Midbrain (tissue), 1 donor: ENCODE measurements at places on chromosomes 6 and 20.

- DNase-seq = peak; percentile 34
Observed at GRCh38 chr6:116405138-116405537, 34.4 kb downstream of the DSE start.

GRCh38 chr6:10399451-10399850, 15.4 kb downstream of the TFAP2A start:
- no peak for DNase-seq

DNA sequence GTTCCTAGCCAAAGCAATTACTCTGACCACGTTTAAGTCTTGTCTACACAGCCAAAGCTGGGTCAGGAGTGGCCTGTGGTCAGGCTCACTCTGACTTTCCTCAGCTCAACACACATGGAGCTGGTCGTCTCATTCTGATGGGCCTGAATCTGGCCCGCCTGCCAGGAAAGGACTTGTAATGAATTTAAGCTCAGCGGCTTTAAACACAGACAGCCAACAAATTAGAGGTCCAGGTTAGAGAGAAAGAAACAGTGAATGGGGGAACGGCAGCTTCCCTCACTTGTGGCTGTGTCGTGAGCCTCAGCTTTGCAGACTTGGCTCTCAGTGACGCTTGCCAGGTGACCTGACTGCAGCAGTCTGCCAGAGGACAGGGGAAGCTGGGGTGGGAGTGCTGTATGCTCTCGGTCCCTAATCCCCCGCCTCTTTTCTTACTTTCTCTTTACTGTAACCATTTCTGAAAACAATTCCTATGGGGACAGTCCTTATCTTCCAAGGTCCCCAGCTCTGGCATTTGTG, 121.9 kb upstream of the AGPAT4 start:
- DNase-seq = no peak

DNA sequence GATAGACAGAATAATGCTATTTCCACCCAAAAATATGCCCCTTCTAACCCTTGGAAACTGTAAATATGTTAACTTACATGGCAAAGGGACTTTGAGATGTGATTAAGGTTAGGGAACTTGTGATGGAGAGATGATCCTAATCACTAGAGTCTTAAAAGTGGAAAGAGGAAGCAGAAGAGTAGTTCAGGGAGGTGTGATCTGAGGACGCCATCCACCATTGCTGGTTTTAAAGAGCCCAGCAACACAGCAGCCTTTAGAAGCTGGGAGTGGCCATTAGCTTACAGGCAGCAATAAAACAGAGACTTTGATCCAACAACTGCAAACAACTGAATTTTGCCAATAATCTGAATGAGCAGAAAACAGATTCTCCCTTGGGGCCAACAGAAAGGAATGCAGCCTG, 30.6 kb downstream of the ZNF311 start:
- DNase-seq = no peak

- no peak for DNase-seq
Observed at GRCh38 chr6:3290149-3290930, 31.6 kb downstream of the PSMG4 start.

- no peak for DNase-seq
Observed at GRCh38 chr6:151263967-151264366, 24.2 kb downstream of the AKAP12 start.

GRCh38 chr6:12363651-12364381, 73.7 kb downstream of the EDN1 start:
- peak; percentile 10 for DNase-seq

DNA sequence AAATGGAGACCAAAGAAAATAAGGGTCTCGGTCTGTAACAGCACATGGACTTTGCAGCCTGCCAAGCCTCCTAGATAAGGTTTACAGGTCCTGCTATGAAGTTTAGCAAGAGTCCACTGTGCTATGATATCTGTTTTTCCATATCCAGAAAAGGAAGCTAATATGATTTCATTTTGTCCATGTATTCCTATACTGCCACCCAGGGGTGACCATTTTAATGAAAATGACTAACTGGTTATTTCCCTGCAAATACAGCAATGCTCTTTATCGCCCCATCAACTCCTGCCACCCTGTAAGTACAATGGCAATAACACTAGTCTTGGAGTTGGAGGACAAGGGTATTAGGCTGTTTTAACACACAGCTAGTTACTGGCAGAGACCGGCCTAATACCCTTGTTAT, 115.2 kb upstream of the GLP1R start:
- no peak for DNase-seq

DNA sequence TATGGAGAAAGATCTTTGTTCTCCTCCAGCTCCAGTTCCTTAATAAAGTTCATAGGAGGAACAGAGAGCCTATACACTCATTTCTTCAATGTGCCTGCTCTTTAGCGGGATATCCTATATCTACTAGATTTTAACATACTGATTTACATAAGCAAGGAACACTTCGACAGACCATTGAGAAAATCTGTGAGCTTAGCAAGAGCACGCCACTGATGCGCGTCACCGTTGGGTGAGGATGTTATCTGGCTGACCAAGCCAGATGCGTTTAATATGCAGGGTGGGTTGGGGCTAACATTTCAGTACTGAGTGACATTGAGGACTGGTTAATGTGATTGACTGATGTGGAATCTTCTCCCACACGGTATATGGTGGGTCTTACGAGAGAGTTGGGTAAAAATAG, 233.4 kb downstream of the SOX4 start:
- DNase-seq = no peak

DNA sequence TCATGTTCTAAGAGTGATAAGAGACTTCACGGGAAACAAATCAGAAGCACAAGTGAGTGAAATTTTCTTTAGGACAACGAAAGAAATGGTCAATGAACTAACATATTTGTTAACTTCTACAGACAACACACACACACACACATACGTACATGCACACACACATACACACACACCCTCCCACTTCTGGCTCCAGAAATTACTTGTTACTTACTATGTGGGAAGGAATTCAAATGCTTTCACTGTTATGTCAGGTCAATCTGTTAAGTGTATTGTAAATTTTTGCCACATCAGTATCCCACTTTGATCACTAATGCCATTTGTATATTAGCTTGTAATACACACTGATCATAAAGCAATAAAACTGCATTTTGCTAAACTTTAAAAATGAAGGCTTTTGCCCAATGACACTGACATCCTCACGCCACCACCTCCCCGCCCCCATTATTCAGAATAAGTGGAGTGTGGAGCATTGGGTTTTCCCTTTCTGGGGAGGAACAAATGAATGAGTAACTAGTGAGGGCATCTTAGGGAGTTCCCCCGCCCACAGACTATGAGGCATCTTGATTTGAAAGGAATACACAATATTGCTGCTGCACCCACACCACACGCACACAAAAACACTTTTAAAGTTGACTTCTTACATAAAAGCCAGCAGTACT, 76.2 kb downstream of the ATXN1 start:
- DNase-seq = no peak

DNA sequence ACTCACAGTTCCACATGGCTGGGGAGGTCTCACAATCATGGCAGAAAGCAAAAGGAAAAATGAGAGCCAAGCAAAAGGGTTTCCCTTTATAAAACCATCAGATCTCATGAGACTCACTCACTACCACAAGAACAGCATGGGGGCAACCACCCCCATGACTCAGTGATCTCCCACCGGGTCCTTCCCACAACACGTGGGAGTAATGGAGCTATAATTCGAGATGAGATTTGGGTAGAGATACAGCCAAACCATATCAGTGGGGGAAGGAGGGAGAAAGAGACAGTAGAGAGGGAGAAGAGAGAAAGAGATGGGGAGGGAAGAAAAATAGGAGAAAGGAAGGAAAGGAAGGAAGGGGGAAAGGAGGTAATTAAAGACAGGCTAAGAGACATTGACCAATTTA, 30.1 kb downstream of the GMDS start:
- no peak for DNase-seq

DNA sequence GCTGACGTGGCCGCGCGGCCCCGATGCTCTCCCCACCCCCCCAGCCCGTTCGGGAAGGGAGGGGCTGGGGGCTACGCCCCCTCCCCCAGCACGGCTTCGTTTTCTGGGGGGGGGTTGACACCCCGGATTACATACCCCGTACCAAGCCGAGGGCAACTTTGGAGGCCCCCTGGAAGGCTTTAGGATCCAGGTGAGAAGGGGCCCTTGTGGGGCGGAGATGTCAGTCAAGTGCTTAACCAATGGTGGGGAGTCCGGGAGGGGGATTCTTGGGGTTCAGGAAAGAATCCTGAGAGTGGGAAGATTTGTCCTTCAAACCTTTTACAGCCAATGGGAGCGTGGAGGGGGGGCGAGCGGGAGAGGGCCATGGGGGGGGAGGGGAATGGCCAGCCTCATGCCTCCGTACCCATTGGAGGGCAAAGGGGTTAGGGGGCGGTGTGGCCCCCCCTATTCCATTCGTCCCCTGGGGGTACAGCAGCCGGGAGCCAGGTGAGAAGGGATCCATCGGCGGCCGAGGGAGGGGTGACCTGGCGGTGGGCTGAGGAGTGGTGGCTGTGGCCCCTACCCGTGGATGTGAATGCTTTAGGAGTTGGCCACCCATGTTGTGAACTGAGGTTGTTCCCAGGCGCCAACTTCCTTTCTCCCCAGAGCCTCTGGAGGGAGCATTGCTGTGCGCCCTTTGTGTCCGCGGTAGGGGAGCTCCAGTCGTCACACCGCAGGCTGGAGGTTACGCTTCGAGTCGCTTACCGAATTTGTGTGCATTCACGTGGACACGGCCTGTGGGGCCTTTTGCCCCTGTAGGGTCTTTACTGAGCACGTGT, 682 bp downstream of the BRD2 start:
- peak; percentile 87 for DNase-seq

- no peak for DNase-seq
Observed at GRCh38 chr6:5190507-5190906, 70.2 kb downstream of the LYRM4 start.

- peak; percentile 44 for DNase-seq
Observed at GRCh38 chr6:100479179-100480035, 14.7 kb upstream of the SIM1 start.

DNA sequence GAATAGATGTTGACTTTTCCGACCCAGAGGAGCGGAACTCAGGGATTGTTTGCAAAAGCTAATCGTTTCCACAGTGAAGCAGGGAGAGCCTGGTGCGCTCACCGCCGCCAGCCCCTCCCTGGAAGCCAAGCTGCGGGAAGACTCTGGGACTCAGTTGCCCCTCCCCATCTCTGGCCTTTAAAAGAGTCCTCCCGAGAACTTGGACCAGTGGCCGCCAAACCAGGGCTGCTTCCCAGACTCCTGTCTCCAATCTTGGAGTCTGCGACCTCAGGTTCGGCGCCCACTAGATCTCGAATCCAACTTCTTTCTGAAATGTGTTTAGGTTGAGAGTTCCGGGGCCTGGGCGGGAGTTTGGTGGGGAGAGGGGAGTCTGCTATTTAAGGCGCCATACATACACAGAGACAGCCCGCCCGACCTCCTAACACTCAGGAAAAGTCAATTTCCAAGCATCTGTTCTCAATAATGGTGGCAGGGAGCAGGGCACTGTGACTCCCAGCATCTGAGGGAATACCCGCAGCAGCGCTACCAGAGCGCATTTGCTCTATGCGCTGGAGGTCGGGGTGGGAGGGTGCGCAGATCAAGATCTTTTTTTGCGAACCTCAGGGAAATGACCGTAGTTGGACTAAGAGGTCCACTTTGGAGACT, 800 bp upstream of the GRIK2 start:
- DNase-seq = no peak

GRCh38 chr6:167788563-167788903, 38.2 kb upstream of the AFDN start:
- no peak for DNase-seq

GRCh38 chr6:36478051-36478526, 35.3 kb downstream of the KCTD20 start:
- DNase-seq = no peak

- DNase-seq = no peak
Observed at GRCh38 chr20:10568032-10568431, 105.8 kb downstream of the JAG1 start.

DNA sequence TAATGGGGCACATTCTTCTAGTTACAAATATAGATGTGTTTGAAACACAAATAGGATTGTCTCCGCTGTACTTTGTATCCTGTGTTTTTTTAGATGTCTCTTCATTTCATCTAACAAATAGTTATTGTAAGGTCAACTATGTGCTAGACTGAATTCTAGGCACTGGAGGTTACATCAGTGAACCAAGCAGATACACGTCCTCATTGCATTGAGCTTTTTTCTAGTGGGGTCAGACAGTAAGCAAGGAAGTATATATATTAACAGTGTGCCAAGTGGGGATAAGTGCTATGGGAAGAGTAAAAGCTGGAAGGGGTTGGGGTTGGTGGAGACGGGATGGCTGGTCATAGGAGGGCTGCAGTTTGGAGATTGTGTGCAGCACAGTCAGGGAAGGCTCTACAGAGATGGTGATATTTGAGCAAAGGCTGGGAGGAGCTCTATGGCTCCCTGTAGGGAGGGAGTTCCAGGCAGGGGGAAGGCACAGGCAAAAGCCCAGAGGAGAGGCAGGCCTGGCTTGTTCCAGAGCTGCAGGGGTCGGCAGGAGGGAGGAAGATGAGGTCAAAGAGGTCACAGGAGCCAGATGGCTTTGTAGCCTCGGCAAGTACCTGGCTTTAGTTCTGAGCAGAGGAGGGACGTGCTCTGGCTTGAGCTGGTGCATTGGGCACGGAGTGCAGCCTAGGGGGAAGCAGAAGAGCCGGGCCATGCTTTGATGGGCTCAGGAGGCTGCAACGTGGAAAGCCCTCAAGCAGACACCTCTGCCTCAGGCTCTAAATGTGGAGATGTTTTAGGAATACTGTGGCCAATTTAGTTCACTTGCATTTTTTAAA, 152.3 kb downstream of the ZDHHC14 start:
- DNase-seq = no peak
